ENCODE measurements at places on chromosomes 2 and 18.

DNA sequence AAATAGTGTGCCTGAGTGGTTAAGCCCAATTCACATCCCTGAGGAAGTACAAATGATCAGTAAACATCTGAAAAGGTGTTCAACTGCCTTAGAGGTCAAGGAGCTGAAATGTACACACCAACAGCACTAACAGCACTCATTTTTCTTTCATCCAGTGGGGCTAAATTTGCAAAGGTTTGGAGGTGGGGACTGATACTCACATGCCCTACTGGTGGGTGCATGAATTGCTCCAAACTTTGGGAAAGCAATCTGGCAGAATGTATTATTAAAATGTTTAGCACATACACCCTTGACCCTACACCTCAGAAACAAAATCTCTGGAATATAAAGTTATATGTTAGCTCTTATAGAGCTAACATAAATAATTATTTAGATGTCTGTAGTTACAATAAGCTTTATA is 19.0 kb upstream of the FAM178B start:
- peak; percentile 9 for DNase-seq

DNA sequence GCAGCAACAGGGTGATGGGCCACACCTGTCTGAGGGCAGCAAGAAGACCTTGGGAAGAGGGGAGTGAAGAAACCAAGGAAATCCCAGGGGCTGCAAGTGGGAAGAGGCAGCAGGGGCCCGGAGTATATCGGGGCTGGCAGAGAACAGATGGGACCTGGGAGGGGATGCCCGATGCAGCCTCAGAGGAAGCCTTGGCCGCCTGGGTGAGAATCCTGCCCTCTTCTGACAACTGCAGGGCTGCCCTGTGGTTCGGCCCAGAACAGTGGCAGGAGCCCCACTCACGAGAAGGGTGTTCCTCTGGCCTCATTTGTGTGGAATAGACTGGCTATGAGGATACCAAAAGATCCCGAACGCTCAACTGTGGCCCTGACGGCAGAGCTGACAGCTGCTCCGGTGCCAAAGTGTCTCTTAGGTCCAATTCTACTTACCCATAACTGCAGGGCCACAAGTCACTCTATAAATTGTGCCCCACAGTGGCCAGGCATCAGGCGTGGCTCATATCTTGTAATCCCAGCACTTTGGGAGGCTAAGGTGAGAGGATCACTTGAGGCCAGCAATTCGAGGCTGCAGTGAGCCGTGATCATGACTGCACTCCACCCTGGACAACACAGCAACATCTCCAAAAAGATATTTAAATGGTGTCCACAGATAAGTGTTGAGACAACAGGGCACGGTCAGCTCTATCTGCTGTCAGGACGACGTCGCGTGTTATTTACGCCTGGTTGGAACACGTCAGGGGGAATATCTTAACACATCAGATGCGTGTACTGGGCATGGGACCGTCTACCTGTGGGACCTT is 23.6 kb upstream of the ID2 start:
- no peak for DNase-seq

DNA sequence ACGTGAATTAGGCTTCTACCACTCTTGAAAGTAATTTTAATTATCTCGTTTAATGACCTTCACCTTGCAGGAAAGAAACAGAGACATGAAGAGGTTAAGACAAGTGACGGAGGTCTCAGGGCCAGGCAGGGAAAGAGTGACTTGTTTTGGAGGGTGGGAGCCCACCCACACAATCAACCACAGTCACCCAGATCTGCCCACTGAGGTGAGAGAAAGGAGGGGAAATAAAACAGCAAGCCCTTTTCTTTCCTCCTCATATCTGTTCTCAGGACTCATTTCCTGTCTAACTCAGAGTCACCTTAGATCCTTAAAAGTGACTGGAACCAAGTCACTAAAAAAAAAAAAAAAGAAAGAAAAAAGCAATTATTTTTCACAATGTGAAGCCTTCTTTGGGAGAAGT is 26.8 kb downstream of the ATP8B1 start:
- DNase-seq, result no peak

DNA sequence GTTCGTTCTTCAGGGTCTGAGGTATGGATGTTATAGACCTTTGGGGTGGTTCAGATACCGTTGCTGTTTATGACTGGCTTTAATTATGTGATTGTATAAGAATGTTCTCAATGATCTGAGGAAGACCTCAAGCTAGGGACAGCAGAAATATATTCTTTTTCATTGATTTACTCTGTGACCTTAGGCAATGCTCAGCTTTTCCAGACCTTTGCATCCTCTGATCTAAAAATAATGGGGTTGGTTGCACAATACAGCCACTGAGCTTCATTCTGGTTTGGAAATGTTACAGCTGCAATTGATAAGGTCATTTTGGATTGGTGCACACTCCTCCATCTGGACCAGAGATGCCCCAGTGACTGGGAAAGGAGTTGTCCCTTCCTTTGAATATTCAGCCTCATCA is 17.2 kb upstream of the CABYR start:
- no peak for DNase-seq

DNA sequence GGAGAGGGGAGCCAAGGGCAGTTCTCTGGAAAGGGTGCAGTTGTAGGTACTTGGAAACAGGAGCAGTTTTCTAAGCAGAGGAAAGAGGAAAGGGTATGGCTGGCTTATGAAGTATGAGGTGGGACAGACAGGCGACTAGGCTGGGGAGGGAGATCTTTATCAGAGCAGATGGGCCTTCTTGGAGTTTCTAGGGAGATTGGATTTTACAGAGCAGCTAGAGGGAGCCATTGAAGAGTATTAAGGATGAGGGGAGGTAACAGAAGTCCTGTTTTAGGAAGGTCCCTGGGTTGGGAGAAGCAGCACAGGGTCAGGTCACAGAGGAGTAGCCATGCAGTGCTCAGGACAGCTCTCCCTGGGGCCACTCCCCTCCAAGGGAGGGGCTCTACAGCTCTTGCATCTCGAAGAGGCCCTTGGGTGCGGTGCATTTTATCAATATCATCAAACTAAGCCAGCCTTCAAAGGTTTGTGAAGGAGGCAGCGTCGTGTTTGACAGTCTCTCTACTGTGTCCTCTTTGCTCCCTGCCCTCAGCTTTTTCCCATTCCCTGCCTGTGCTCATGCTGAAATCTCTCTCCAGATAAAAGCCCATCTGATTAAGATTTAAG is 154.3 kb downstream of the SETBP1 start:
- no peak for DNase-seq

DNA sequence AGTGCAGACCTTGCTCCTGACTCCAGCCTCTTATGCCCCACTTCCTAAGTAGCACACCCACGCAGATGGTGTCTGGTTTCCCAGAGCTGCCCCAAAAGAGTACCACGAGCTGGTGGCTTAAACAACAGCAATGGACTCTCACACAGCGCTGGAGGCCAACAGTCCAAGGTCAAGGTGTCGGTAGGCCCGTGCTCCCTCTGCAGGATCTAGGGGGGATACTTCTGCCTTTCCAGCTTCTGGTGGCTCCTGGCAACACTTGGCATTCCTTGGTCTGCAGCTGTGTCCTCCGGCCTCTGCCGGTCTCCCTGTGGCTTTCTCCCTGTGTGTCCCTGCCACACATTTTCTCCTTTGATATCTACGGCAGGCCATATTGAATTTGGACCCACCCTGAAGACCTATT is 99.0 kb downstream of the TSHZ1 start:
- no peak for DNase-seq

GRCh38 chr18:79510731-79511241 is 115.1 kb downstream of the NFATC1 start:
- no peak for DNase-seq

DNA sequence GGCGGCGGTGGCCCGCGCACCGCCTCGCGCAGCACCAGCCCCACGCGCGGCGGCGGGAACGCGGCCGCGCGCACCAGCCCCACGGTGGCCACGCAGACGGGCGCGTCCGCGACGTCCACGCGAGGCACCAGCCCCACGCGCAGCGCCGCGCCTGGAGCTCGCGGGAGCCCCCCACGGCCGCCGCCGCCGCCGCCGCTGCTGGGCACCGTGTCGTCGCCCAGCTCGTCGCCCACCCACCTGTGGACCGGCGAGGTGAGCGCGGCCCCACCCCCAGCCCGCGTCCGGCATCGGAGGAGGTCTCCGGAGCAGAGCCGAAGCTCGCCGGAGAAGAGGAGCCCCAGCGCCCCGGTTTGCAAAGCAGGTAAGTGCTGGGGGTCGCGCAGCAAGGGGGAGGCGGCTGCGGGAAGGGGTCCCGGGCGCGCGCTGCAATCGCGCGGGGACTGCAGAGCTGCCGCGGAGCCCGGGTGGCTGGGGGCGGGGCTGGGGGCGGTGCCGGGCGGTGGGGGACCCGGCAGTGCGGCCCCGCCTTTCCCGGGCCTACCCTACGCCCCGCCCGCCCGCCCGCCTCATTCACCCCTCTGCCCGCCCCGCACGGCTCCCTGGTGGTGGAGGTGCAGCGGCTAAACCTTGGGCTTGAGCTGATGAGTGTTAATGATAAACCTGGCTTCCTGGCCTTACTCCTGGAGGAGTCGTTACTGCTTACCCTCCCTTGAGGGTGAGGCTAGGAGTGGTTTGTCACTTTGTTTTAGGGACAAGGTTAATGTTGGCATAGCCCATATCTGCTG is 851 bp downstream of the FAM117B start:
- DNase-seq, result peak; percentile 81

DNA sequence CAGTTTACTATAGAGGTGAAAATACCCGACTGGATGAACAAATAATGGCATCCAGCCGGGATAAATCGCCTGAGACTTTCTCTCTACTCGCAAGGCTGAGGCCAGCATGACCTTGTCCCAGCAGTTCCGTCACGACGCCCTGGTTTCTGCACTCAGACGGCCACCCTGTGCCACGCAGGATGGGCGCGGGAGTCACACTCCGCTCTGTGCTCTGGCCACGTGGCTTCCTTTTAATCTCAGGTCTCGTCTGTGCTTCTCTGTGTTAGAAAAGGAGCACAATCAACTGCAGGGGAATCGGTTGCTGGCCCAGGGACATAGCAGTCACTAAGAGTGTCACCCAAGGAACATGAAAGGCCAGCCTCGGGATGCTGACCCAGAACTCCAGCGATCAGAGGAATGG is 194.7 kb upstream of the PXDN start:
- DNase-seq, result no peak

- no peak for DNase-seq
Measured at GRCh38 chr2:215338883-215339679, 27.2 kb downstream of the ATIC start.

GRCh38 chr2:172926785-172927640 is 148.6 kb upstream of the MAP3K20 start:
- DNase-seq, result no peak

GRCh38 chr2:134917888-134918525 is 615 bp upstream of the CCNT2 start:
- DNase-seq, result peak; percentile 96

DNA sequence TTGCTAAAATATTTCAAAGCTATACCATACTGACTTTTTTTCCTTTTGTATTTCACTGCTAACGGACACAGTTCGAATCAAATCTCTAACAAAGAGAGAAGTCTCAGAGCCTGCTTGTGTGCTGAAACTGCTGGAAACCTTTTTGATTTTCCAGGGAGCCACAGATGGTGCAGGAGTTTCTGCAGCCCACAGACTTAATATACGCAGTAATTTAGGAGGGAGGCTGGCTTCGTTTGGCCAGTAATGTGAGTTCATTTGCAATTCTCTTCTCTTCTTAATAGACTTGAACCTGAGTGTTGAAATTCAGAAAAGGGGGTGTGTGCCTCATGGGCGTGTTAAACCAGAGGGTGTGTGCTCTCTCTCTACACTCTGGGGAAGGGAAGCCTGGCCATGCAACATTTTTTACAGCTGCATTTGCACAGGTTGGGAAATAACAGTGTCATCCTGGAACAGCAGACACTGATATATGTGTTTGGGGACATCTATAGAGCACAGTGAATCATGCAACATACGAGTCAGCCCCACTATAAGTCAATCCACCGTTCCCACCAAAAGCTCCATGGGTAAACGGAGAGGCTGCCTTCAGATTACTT is 333.0 kb downstream of the CLIP4 start:
- DNase-seq, result no peak

GRCh38 chr2:211205836-211206235 is 649.4 kb downstream of the CPS1 start:
- DNase-seq, result no peak

DNA sequence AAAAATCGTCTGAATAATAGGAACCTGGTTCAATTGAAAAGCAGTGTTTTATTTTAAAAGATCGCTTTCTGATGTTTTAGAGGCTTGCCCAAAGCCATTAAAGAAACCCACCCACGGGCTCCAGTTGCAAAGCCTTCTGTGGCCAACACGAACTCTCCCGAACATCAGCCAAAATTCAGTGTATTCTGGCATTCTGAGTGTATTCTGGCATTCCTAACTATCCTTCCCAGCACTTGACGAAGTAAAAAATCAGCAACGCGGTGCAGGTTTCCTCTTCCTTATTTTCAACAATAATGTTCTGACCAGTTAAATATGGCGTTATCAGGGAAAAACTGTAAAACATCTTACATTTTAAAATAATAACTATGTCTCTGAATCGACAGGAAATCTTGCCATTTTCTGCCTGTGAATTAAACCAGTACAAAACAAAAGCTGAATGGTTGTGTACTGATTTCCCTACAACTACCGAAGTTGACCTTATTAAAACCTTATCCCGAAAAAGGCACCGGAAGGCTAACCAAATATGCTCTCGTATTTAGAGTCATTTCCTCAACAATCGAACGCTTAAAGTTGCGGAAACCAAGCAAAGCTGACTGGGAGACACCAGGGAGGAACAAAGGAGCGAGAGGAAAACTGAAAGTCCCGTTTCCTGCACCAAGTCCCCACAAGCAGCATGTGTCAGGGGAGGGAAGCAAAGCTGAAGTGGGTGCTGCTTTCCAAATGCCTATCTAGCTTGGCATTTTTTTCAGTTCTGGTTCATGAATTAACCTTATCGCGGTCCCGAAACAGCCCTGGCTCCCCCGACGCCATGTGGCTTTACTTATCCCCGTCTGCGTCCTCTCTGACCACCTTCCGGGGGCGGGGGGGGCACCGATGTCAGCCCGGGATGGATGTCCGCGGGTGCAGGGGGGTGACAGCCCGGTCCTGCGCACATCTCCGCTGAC is 44.3 kb downstream of the ZNF516 start:
- DNase-seq, result peak; percentile 22

- no peak for DNase-seq
Measured at GRCh38 chr18:80147037-80147417, 38.0 kb downstream of the ADNP2 start.
